ENCODE measurements at places on chromosomes 16 and 17.

DNA sequence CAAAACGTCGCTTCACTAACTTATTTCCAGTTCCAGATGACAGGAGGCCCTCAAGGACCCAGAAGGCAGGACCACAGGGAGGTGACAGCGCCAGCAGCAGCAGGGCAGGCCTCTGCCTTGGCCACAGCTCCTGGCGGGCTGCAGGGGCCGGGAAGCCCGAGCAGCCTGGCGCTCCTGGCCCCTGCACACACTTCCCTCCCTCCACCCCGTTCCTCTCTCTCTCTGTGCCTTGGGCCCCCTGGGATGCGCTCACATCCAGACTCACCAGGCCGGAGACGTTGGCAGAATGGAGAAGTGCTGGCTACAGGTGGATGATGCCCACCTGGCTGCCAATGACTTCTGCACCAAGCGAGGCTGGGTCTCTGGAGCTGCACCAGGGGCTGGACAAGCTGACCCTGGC lies 12.7 kb downstream of the ZNF594 start:
- H3K36me3 ChIP-seq: peaks cover 48% of the 10 kb centered on the region
- H3K27ac ChIP-seq: no peak overlapping the region
- no peak overlapping the region for H3K4me3 ChIP-seq
- no peaks in the 10 kb centered on the region for H3K27me3 ChIP-seq

GRCh38 chr17:81256616-81257015 lies 17.5 kb downstream of the NDUFAF8 start:
- H3K4me1 ChIP-seq: no peaks in the 10 kb centered on the region
- H3K27me3 ChIP-seq: no peaks in the 10 kb centered on the region
- H3K4me3 ChIP-seq: no peak overlapping the region
- H3K27ac ChIP-seq: no peak overlapping the region
- no peak for DNase-seq

DNA sequence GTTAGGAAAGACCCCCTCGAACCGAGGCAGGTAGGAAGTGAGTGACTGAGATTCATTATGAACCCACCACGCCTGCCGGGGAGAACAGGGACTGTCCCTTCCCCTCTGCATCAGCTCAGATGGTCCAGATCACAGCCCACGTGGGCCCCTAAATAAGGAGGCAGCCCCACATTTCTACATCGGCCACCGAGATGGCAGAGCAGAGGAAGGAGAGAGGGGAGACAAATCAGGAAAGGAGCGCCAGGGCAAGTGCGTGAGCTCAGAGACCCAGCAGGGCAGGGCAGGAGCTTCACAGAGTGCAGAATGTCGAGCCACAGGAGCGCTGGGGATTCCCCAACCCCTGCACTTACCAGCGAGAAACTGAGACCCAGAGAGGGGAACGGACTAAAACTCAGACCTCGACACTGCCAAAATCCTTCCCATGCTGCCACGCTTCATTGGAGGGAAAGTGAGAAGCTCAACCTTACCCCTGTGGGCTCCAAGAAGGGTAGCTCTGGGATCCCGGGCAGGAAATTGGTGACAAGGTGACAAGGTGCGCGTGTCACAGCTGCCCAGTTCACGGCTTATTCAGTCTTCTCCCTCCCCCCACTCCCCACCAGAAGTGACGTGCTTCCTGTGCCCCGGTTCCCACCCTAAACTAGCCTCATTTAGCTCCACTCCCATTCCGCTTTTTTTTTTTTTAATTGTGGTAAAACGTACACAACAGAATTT lies at the start of gene ICAM2:
TSS of gene ICAM2 (minus strand) at position 578 of the 711 bp plus-strand sequence. CDS start 13,942 bp downstream, outside the sequence.
- peaks cover 60% of the 10 kb centered on the region for H3K4me1 ChIP-seq
- H3K4me3 ChIP-seq: peak within 1 kb of the TSS; percentile 100
- peak within 1 kb of the TSS; percentile 100 for H3K27ac ChIP-seq

- H3K27me3 ChIP-seq: peaks cover 2% of the 10 kb centered on the region
- no peaks in the 10 kb centered on the region for H3K4me1 ChIP-seq
- H3K27ac ChIP-seq: no peak overlapping the region
These were observed 62.0 kb upstream of the MARCHF10 start for GRCh38 chr17:62870030-62870541.

GRCh38 chr17:10053782-10054540 lies 144.4 kb downstream of the GAS7 start:
- H3K4me1 ChIP-seq: no peaks in the 10 kb centered on the region
- no peaks in the 10 kb centered on the region for H3K36me3 ChIP-seq
- H3K4me3 ChIP-seq: no peak overlapping the region
- no peak overlapping the region for H3K27ac ChIP-seq

- peaks cover 10% of the 10 kb centered on the region for H3K36me3 ChIP-seq
- peak; percentile 34 for DNase-seq
- peak overlapping the region; percentile 97 for H3K27ac ChIP-seq
- H3K4me1 ChIP-seq: peaks cover 23% of the 10 kb centered on the region
- peak overlapping the region; percentile 81 for H3K4me3 ChIP-seq
- H3K27me3 ChIP-seq: no peaks in the 10 kb centered on the region
These were observed 16.7 kb upstream of the BAIAP2 start for GRCh38 chr17:81018044-81018802.

DNA sequence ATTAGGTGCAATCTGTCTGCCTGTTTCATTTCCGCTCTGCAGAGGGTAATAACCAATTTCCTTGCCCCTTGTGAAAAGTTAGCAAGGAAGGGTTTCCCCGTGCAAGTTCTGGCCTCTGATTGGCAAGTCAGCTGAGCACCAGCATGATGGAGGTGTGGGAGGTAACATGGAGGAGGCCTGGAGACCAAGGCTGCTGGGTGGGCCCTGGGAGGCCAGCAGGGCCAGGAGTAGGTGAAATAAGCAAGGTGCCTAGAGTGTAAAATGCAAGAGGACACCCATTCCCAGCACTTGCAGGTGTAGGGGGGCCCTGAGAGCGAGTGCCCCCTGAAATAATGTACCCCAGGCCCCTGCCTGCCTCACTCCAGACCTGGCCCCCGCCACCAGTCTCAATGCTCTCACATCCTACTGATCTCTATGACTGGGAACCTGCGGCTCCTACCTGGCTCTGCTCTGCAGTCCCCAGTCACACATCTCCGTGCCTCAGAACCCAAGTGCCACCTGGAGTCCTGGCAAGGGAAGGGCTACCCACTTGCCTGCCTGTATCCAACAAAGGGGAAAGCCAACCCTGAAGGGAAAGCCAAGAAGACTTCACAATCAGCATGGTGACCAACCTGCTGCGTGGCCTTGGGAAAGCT lies 116.2 kb downstream of the C16orf78 start:
- no peak for DNase-seq
- H3K4me3 ChIP-seq: no peak overlapping the region
- no peaks in the 10 kb centered on the region for H3K4me1 ChIP-seq
- H3K36me3 ChIP-seq: no peaks in the 10 kb centered on the region
- no peak overlapping the region for H3K27ac ChIP-seq

- peaks cover 5% of the 10 kb centered on the region for H3K36me3 ChIP-seq
- no peak for DNase-seq
- peaks cover 18% of the 10 kb centered on the region for H3K4me1 ChIP-seq
- H3K4me3 ChIP-seq: peak overlapping the region; percentile 97
These were observed 508 bp downstream of the FLCN start for GRCh38 chr17:17236295-17237025.

DNA sequence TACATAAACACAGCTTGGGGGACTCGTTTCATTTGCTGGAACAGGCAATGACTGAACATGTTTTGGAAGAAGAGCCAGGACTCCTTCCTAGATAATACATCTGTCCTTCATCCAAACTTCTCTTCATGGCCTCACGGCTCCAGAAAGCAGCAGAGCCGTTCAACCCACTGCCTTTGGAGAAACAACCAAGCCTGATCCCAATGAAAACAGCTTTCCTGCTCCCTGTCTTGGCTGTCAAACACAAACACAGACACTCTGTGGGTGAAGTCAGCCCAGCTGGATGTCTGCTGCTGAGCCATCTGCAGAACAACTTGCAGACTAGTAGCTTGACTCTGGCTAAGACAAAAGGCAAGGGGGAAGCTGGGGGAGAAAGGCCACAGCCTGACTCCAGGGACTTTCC lies 345.1 kb upstream of the PSMD7 start:
- H3K4me3 ChIP-seq: no peak overlapping the region
- no peaks in the 10 kb centered on the region for H3K27me3 ChIP-seq
- no peak for DNase-seq
- no peaks in the 10 kb centered on the region for H3K36me3 ChIP-seq
- no peaks in the 10 kb centered on the region for H3K4me1 ChIP-seq
